Left ventricle myocardium superior (tissue), 1 donor: ENCODE measurements at places on chromosomes 12 and 14.

DNA sequence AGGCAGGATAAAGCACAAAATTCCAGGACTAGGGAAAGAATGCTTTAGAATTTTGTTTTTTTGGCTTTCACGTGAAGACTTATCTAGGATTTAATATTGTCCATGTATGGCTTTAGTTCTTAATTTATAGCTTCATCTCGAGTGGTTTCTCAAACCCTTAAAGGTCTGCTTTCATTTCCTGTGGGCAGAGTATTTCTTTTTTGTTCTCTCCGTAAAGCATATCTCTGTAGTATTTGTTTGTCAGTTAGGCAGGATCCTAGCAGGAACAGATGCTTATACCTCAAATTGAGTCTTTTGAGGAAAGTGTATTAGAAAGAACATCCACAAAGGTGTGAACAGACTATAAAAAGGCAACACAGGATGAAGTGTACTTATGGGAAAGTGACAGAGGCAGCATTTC is 697.1 kb upstream of the SEL1L start:
- DNase-seq, result no peak

GRCh38 chr12:91551242-91551641 is 368.6 kb upstream of the DCN start:
- DNase-seq, result no peak

DNA sequence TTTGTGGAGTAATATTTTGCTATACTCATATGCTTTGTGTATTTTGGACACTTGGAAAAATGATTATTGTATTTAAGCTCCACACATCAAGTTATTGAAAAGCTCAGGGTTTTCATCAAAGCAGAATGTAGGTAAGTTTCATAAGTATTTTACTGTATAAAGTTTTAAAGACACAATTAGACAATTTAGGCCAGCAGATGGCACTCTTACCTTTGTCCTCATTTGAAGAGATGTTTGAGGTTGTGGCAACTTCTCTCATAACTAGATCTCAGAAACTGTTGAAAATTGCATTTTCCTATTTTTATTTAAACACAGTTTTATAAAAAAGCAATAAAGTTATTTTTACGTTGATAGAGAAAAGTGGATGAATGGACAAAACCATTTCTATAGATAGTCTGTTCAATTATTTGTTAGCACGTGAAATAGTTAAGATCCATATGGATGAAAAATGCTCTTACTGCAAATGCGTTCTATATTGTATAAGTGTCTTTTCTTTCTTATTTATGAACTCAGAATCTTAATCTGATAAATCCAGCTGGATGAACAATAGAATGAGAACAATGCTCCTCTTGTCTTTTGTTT is 300.0 kb downstream of the AEBP2 start:
- no peak for DNase-seq

- no peak for DNase-seq
These were observed 162.3 kb downstream of the KCNH5 start for GRCh38 chr14:62882967-62883366.

DNA sequence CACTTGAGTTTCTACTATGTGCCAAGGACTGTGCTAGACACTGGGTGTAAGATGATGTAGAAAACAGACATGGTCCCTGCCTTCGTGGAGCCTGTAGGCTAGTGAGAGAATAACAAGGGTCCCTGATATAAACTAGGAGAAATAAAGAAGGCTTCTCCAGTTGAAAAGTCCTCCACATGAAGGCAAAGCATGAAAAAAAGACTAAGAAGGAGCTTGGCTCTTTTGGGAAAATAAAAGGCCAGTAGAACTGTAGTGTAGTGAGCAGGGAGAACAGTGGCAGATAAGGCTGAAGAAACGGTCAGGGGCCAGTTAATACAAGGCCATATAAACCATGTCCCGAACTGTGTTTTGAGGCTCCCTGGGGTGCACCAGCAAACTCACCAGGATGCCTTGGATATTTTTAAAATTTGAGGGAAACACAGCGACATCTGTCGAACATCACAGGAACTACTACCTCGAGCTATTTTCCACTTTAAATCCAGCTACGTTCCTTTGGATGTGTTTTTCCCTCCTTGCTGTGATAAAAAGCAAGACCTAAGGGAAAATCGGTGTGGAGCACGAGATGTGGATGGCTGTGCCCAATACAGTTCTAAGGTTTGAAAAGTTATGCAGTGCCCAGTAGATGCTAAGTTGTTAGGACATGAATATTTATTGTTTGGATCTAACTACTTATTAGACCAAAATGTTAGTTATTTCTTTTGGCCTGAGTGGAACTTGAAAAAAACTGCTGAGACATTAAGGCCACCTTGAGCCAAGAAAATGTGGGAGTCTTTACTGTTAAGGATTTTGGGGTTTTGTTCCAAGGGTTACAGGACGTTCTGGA is 8.5 kb upstream of the CFL2 start:
- DNase-seq, result no peak

DNA sequence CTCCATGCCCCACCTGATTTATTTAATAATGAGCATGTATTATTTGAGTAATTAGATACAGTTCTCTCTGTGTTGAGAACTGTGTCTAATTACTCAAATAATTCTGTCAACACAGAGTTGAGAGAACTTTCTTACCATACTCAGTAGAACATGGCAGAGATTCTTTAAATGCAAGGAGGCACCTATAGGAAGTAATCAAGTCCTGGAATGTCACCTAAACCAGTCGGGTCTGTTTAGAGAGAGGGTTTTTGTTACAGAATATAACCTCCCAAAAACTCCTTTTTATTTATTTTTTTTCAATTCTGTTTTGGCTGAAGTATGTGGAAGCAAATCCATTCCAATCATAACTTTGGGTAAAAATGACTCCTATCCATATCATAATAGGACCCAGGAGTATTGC is 37.5 kb upstream of the CIT start:
- no peak for DNase-seq

DNA sequence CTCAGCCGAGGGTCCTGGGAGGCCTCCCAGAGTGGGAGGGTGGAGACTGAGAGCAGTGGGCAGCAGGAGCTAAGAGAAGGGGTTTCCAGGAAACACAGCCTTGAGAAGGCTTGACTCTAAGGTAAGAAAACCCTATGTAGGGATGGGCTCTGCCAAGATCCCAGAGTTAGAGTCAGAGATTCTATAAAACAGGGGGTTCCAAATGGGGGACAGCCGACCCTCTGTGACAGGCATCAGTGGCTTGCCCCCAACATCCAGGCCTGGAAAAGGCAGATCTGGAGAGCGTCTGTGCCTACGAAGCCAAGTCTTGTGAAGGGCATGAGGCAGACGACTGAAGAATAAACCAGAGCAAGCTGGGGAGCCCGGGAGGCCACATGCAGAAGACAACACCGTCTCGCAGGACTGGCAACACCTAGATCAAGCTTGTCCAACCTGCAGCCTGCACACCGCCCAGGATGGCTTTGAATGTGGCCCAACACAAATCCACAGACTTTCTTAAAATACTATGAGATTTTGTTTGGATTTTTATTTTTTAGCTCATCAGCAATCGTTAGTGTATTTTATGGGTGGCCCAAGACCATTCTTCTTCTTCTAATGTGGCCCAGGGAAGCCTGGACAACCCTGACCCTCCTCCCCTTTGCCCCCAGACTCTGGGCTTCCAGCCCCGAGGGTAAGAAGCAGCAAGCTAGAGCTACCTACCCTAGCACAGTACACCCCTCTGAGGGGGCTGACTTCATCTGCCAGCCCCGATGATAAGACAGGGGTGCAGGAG is 42.1 kb downstream of the PRMT8 start:
- DNase-seq, result no peak

DNA sequence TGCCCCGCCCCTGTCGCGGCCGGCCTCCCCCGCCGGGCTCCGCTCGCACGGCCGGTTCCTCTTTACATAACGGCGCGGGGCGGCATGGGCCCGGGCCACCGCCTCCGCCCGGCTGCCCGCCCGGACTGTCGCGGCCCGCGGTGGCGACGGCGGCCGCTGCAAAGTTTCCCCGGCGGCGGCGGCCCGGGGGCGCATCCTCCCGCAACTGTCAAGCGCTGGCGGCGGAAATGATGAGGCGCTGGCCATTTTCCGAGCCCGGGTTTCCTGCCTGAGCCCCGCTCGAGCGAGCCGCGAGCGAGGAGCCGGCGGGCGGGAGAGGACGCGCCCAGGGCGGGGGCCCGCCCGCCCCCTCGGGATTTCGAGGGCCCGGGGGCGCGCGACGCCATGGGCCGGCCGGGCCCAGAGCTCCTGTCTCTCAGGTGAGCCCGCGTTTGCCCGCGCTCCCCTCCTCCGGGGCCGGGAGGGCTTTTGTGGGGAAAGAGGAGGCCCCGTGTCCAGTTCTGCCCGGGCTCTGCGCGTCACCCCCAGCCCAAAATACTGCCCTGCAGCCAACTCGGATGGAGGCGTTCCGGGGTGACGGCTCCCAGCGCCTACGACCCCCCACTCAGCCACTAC is at the start of gene SH2B3:
SH2B3 (plus strand) TSS at position 65 of the 615 bp plus-strand sequence. CDS start 12,223 bp downstream, outside the sequence.
- DNase-seq, result no peak

DNA sequence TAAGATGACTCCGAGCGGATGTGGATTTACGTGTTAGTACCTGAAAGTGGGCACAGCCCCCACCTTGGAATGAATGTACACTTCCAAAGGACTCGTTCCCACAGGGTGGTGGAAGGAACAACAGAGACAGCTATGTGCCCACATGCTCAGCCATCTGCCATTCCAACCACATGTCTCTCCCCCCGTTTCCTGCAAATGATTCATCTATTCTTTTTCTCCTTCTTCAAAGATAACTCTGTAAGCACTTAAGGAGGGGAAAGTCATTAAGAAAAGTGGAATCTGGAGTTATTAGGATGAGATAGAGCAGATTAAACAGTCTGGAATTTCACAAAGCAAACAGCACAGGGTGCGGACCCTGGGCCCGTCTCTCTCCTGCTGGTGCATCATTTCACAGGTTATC is 18.5 kb upstream of the DUSP6 start:
- no peak for DNase-seq

DNA sequence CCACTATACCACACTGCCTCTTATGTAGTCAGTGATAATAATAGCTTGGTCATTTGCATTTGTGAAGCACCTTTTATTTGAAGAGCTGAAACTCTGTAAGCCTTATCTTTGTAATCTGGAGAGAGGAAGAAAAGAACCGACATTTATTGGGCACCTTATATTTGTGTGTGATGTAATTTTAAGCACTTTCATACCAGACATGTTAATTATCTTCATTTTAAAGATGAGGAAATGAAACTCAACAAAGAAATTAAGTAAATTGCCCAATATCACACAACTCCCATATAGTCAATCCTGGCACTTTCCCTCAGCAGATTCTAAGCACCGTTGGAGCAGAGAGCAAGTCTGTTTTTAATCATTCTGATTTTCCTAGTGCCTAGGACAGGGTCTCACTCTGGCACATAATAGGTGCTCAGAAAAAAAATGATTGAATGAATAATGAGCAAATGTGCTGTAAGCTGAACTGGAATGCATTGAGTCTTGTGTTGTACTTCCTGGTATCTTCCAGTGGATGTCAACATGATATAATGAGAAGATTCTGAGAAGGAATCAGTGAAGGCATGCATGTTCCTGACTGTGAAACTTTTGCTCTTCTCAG is 418.9 kb downstream of the ZFP36L1 start:
- DNase-seq, result no peak

DNA sequence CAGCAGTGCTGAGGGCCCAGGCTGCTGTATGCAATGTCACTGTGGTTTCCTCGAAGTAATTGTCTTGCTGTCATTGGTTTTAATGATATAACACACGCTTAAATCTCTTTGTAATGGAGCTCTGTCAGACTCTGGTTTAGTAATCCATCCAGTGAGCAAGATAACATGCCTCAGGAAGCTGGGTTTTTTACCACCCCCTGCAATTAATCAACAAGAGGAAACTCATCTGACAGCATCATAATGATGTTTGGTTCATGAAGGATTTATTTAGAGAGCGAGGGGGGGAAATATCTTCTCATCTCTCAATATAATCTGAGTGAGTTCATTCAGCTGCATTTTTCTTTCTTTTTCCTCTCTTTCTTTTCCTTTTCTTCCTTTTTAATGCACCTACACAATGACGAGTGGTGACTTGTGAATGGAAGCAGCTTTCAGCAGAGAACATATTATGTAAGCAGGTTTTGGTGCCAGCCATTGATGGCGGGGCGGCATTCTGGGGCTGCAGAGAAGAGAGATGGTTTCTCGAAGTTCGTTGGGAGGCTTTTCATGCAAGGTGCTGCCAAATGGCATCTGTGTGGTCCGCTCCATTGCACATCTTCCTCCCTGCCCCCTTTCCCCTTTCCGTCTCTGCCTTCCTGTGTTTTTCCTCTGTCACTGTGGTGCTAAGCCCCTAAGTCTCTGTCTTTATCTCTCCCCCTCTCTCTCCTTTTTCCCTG is 6.7 kb downstream of the RPH3A start:
- no peak for DNase-seq

DNA sequence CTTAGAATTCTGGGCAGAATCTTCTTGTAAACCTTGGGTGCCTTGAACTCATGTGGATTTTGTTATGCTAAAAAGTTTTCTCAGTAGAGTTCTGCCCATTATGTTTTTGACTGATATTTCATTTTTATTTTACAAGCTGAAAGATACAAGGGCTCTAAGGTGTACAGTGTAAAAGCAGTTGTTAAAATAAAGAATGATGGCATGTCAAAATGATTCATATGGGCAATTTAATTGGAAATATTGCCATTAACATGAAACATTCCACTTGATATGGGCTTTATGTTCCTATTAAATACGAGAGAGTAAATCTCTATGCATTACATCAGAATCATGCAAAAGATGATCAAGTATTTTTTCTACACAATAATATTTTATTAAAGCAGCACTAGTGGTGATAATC is 295.1 kb upstream of the ATP2B1 start:
- DNase-seq, result no peak

DNA sequence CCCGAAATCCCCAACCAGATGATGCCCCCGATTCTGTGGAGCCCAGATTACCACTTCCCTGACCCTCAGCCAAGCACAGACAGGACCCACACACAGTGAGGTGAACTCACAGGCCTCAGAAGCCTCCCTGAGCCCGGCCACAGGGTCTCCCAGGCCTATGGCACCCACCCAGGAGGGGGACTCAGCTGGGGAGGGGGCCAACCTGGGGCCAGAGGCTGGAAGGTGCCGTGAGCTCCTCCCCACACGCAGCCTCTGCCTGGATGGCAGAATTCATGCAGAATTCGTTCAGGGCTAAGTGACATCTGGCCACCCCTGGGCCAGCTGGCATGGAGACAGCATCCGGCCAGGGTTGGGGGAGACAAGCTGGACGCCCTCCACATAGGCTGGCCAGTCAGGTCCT is 11.8 kb downstream of the TMEM179 start:
- DNase-seq, result no peak

- DNase-seq, result peak; percentile 66
These were observed 38.2 kb downstream of the PLXNC1 start for GRCh38 chr12:94186278-94187241.

DNA sequence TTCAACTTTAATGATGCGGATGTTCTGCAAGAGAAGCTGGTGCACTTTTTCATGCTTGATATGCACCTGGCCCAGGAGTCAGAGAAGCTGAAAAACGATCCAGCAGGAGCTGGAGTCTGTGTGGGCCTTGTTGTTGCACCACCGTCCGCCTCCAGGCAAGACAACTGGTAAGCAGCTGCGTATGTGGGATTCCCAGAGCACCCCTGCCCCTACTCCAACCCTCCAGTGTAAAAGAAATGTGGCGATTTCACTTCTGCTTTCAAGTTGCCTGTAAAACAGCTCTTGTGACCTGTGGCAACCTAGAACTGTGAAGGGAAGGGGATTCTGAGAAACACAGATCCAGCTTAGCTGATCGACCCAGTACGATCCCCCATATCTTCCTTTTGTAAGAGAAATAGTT is 154.1 kb upstream of the PELI2 start:
- DNase-seq, result no peak

- DNase-seq, result no peak
These were observed 513.1 kb downstream of the KCNH5 start for GRCh38 chr14:62532181-62532580.
